ENCODE measurements at places on chromosomes 2 and 18.

DNA sequence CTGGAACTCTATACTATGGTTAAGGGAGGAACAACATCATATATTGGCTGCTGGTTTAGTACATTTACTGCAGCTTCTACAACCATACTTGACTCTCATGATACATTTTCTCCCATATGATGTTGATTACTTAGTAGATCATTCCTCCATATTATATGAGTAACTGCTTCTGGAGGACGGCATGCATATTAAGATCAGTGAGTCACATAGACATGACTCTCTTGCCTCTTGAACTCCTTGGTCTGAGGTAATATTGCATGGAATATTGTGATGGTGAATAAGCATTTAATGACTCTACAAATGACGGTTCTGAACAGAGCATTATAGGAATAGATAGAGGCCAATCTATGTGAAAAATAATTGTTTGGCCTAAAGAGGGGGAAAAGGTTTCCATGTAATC, 418.8 kb upstream of the SPHKAP start:
- no peak for DNase-seq

- no peak for DNase-seq
Observed at GRCh38 chr2:56898986-56899385, 715.2 kb downstream of the CCDC85A start.

- no peak for DNase-seq
Observed at GRCh38 chr2:138223319-138223718, 259.0 kb downstream of the HNMT start.

DNA sequence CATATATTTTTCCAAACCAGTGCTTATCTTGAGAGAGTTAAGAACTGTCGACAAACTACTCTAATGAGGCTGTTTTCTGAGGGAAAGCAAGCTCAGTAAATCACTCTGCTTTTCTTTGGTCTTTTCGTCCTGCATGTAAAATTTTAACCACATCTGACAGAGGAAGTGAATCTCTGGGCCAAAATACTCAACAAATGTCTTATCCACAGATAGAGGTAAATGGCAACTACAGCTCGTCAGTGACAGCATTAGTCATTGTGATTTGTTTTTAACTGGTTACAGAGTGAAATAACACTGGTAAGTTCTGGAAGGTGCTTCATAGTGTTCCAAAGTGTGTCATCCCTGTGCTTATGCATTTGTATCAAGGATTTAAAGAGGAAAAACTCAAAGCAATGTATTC, 82.6 kb upstream of the SLC8A1 start:
- no peak for DNase-seq

DNA sequence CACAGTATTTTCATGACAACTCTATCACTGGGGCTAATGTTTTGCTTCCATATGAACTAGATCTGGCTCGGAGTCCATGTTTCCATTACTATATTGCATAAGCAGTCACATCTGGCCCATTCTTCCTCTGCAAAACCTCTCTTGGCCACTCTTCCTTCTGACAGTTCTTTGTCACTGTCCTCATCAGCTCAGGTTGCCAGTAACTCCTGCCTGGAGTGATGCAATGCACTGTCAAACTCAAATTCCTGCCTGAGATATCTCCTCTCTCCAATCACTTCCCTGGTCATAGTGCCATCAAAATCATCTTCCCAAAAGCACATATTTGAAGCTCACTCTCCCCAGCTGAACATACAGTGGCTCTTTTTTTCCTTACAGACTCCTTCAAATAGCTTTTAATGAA, 66.1 kb downstream of the COLEC12 start:
- DNase-seq: no peak

GRCh38 chr18:12236934-12237832, 17.0 kb upstream of the CIDEA start:
- DNase-seq: peak; percentile 66

- DNase-seq: peak; percentile 38
Observed at GRCh38 chr2:213251618-213252017, 32.6 kb upstream of the SPAG16 start.

GRCh38 chr2:168543037-168543436, 87.0 kb downstream of the CERS6 start:
- no peak for DNase-seq

- no peak for DNase-seq
Observed at GRCh38 chr2:136376798-136377211, 258.9 kb upstream of the CXCR4 start.

DNA sequence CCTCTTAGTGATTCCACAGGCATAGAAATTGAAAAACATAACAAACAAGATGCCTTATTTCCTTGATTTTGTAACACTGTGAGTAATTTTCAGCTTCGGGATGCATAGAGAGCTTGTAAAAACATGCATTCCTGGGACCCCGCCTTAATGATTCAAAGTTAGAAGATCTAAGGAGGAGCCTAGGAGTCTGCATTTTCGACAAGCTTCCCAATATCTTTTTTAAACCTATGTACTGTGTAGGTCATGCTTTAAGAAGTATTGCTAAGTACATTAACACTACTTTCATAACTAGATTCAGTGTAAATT, 109.8 kb upstream of the ZNF516 start:
- DNase-seq: no peak

- DNase-seq: no peak
Observed at GRCh38 chr2:48759682-48760081, 4.2 kb upstream of the LHCGR start.

- no peak for DNase-seq
Observed at GRCh38 chr2:173132531-173132930, 56.9 kb downstream of the MAP3K20 start.

- no peak for DNase-seq
Observed at GRCh38 chr2:144459286-144459685, 60.6 kb downstream of the ZEB2 start.

GRCh38 chr2:20236496-20236895, 11.6 kb upstream of the SDC1 start:
- no peak for DNase-seq

GRCh38 chr18:45202061-45202460, 413.2 kb upstream of the SLC14A2 start:
- no peak for DNase-seq

DNA sequence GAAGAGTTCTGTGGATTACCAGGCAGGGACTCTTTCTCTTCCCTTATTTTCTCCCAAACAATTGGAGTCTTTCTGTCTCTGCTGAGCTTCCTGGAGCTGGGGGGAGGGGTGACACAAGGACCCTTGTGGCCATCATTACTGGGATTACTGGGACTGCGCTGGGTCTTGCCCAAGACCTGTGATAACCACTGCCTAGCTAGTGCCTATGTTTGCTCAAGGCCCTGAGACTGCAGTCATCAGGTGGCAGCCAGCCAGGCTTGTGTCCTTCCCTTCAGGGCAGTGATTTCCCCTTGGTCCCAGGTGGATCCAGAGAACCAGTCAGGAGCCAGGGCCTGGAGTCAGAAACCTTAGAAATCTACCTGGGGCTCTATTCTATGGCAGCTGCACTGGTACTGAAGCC, 355.6 kb downstream of the PARD3B start:
- no peak for DNase-seq

DNA sequence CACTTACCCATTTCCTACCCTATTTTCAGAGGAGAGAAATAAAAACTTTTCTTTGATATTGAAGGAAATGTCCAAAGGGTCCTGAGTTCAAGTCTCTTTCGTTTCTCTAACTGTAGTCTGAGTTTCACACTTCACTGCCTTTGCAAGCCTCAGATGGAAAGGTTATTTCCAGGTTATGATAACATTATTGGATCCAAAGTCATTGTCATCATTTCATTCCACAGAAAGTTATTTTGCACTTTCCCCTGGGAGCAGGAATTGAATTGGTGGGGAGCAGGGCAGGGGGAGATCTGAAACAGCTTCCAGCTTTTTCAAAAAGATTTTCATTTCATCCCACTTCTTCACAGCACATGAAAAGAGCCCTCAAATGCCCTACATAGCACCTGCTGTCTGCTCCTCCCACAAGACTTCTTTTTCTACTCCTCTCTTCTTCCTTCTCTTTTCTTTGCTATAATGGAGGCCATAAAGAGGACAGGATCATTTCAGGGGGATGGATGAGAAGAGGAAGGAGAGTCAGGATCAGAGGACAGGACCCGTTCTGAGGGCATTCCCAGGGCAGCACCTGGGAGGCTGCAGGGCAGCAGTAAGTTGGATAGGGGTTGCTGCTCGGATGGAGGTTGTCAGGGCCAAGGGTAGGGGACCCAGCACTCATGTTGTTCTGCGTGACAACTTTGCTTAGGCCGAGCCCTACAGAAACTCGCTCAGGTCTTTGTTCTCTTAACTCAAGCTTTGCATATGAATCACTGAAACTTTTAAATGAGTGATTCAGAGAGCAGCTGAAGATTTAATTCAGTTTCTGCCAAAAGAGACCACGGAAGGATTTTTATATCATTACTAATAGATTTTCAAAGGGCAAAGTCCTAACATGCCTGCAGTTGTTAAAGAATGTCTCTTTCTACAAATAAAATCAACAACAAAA, 11.4 kb upstream of the GALNT5 start:
- DNase-seq: no peak

DNA sequence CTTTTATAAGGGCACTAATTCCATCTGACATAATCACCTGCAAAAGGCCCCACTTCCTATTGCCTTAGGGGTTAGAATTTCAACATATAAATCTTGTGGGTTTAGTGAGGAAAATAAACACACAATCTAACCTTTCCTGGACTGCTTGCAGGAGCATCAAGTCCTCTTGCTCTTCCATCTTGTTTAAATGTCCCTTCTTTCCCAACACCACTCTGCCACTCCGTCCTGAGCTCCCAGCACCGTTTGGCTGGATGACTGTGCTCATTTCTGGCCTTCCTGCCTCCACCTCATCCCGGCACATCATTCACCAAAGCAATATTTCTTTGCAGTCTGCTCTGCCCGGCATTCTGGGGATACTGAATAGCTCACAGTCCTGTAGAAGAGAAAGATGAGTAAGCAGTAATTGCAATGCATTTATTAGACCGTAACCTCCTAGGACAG, 247.8 kb downstream of the BCL2 start:
- no peak for DNase-seq

GRCh38 chr2:139160836-139161235, 380.6 kb upstream of the NXPH2 start:
- no peak for DNase-seq

- peak; percentile 26 for DNase-seq
Observed at GRCh38 chr2:108215794-108216211, 24.0 kb upstream of the SULT1C3 start.

DNA sequence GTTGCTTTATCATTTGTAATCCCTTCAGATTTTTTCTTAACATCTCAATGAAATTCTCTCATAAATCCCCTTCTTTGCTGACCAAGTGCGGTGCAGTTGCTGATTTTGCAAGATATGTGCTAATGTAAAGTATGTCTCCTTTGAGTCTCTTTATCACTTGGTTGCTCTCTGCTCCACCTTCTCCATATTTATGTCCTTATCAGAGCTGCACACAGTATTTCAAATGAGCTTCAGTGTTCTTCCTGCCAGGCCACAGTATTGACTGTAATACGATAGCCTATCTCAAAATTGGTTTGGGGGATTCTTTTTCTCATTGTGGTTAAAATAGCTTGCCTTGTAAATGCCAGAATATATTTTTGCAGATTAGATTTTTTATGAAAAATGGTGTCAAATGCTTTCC, 32.2 kb downstream of the MAIP1 start:
- no peak for DNase-seq

- DNase-seq: no peak
Observed at GRCh38 chr18:79129120-79129519, 59.9 kb downstream of the ATP9B start.

DNA sequence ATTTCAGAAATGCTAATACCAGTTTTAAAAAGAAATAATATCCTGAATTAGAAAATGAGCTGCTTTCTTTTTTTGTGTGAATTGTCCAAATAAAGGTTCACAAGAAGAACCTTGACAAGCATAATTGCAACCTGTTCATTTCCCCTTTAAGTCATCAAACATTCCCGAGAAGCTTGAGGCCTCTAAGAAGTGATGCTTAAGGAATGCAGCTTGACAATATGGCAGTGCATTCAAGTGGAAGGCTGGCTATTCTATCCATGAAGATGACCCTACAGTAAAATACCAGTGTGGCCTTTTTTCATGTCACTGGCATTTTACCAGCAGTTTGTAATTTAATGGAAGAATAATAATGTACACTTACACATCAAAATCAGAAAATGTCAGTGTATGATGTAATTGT, 216.7 kb downstream of the CTNNA2 start:
- DNase-seq: no peak

Data from inflammatory macrophage (primary cell).